Neural crest cell (in vitro differentiated cells): ENCODE measurements at places on chromosomes 1 and 21. TPM values are rescaled to one million over a fixed set of nuclear protein-coding genes. Genes with fewer than 3 reads are reported as not detected.
A peak's percentile ranks its signal among the peaks of the same experiment; 100 is the strongest.

DNA sequence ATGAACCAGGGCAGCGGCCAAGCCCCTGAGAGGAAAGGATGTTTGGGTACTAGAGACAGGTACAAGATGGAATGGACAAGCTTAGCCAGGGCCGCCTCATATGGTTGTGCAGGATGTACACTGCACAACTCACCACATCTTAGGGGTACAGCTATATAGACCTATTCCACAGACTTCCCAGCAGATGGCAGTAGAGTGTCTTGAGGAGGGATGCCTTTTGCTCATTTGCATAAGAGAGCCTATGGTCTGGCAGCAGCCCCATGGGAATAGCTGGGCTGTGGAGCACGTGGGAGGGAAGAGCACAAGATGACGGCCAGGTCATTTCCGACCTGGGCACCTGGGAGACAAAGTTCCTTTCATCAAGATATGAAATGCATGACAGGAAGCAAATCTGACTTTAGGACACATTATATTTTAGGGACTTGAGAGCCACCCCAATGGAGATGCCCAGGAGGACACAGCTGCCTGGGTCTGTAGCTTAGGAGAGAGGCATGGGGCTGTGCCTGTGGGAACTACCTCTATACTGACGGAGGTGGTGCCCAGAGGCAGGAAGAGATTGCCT lies 215.5 kb downstream of the KCNJ6 start:
- DNase-seq = peak; percentile 60
- H3K36me3 ChIP-seq = no peaks in the 10 kb centered on the region
- peaks cover 29% of the 10 kb centered on the region for H3K27me3 ChIP-seq
- H3K4me1 ChIP-seq = no peaks in the 10 kb centered on the region
- no peak overlapping the region for H3K27ac ChIP-seq

Gene AMY1A
- total RNA-seq = not detected in 2 replicates

DNA sequence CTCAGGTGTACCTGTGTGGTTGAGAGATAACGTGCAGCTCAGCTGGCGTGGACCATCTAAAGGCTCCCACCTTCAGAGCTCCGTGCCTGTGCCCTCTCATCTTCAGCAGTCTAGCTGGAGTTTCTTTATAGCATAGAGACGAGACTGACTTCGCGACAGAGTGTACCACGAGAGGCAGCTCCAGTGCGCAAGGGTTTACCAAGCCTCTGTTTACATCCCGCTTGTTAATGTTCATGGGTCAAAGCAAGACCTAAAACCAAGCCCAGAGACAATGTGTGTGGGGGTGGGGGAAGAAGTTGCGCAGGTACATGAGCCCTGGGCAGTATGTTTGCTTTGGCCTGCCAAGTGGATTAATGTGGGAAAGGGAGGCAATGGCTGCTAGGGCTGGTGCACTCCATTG lies 15.6 kb downstream of the RHOU start:
- H3K27ac ChIP-seq = no peak overlapping the region
- peaks cover 5% of the 10 kb centered on the region for H3K36me3 ChIP-seq
- no peak overlapping the region for H3K4me3 ChIP-seq
- no peak for DNase-seq

- peaks cover 6% of the 10 kb centered on the region for H3K36me3 ChIP-seq
- no peak for DNase-seq
- H3K27me3 ChIP-seq = no peaks in the 10 kb centered on the region
- no peaks in the 10 kb centered on the region for H3K4me1 ChIP-seq
- H3K27ac ChIP-seq = no peak overlapping the region
- H3K4me3 ChIP-seq = no peak overlapping the region
Observed at GRCh38 chr1:160236806-160237205, 25.5 kb downstream of the DCAF8 start.

GRCh38 chr1:104195395-104195794 lies 445.7 kb downstream of the AMY1C start:
- H3K27me3 ChIP-seq = no peaks in the 10 kb centered on the region
- peaks cover 5% of the 10 kb centered on the region for H3K4me1 ChIP-seq
- no peak overlapping the region for H3K4me3 ChIP-seq
- H3K27ac ChIP-seq = no peak overlapping the region
- no peak for DNase-seq

Gene CDC14A
- 15.7 and 16.6 TPM in 2 replicates for total RNA-seq

DNA sequence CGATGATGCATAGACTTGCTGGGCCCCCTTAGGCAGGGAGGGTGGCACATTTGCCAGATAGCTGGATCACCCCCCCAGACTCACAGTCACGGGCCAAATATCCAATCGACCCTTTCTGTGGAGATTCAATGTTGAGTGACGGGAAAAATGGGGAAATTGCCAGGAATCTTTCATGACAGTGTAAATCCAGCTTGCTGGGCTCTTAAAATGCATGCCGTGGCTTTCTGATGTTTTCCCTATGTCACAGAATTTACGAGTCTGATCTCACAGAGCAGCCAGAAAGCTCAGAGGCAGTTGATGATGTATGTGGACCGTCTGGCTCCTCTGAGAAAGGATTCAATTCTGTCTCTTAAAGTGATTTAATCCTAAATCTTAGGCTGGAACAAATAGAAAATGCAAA lies 150.1 kb upstream of the ZNF644 start:
- H3K27me3 ChIP-seq = peaks cover 2% of the 10 kb centered on the region
- H3K36me3 ChIP-seq = no peaks in the 10 kb centered on the region
- no peak overlapping the region for H3K27ac ChIP-seq
- no peak for DNase-seq
- peaks cover 9% of the 10 kb centered on the region for H3K4me1 ChIP-seq

Gene HSD3B1
- total RNA-seq = not detected in 2 replicates

DNA sequence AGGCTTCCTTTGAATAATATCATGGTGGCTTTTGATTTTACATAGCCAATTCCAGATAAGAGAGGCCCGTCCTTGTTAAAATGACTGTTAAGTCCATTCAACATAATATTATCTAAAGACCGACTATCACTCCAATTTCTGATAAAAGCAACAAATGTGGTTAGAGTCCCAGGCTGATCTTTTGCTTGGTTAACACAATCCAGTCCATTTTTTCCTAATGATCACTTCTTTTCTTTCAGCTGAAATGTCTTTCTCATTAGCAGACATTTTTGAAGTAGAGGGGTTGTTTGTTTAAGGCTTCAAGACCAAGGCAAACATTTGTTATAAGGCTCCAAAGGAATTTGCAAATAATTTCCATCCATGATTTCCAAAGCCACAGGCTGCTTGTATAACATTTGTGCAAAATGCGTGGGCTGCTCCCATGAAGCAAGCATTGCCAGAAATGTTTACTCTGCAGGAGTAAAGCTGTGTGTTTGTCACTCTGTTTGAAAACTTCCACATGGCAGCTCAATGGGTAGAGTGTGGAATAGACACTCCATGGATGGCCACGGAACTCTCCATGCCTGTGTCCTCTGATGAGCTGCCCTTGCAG lies 111.5 kb downstream of the PSMG1 start:
- no peak for DNase-seq
- no peak overlapping the region for H3K4me3 ChIP-seq
- peaks cover 7% of the 10 kb centered on the region for H3K27me3 ChIP-seq
- H3K27ac ChIP-seq = no peak overlapping the region
- peaks cover 3% of the 10 kb centered on the region for H3K36me3 ChIP-seq
- peaks cover 13% of the 10 kb centered on the region for H3K4me1 ChIP-seq

GRCh38 chr1:9836632-9836960 lies 12.8 kb upstream of the CLSTN1 start:
- H3K4me1 ChIP-seq = peaks cover 32% of the 10 kb centered on the region
- no peak overlapping the region for H3K4me3 ChIP-seq
- no peak overlapping the region for H3K27ac ChIP-seq
- no peak for DNase-seq
- no peaks in the 10 kb centered on the region for H3K27me3 ChIP-seq

Gene MAP7D1
- 165 and 166 TPM in 2 replicates for total RNA-seq

Gene METTL18
- 10.0 and 12.3 TPM in 2 replicates for total RNA-seq

GRCh38 chr1:44243782-44244495 lies 30.7 kb downstream of the DMAP1 start:
- H3K27ac ChIP-seq = no peak overlapping the region
- peaks cover 75% of the 10 kb centered on the region for H3K4me1 ChIP-seq
- no peaks in the 10 kb centered on the region for H3K36me3 ChIP-seq

Gene DNMT3L
- not detected in 2 replicates for total RNA-seq

- DNase-seq = no peak
- no peak overlapping the region for H3K27ac ChIP-seq
- H3K27me3 ChIP-seq = peaks cover 14% of the 10 kb centered on the region
- peaks cover 9% of the 10 kb centered on the region for H3K4me1 ChIP-seq
Observed at GRCh38 chr21:40967771-40968170, 120.8 kb upstream of the DSCAM start.

DNA sequence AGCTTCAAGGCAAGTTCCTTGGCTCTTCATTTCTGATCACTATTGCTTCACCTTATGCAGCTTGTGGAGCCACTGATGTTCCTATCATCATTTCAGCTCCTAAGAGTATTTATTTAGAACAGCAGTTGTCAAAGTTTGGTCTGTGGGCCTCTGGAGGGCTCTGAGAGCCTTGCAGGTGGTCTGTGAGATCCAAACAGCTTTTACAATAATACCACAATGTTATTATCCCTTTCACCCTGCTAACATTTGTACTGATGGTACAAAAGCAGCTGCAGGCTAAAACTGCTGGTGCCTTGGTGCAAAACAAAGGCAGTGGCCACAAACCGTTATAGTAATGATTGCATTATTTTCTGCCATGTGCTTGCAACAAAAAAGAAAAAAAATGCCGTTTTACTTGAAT lies 33.8 kb downstream of the PATJ start:
- DNase-seq = no peak
- H3K27ac ChIP-seq = no peak overlapping the region
- H3K27me3 ChIP-seq = no peaks in the 10 kb centered on the region
- no peak overlapping the region for H3K4me3 ChIP-seq

GRCh38 chr1:106406114-106406513 lies 650.4 kb upstream of the PRMT6 start:
- no peak overlapping the region for H3K27ac ChIP-seq
- H3K27me3 ChIP-seq = no peaks in the 10 kb centered on the region
- no peak for DNase-seq
- H3K4me1 ChIP-seq = no peaks in the 10 kb centered on the region
- H3K36me3 ChIP-seq = no peaks in the 10 kb centered on the region

Gene SLC30A10
- 0.63 and 0.73 TPM in 2 replicates for total RNA-seq

Gene SLC2A5
- total RNA-seq = not detected in 2 replicates

DNA sequence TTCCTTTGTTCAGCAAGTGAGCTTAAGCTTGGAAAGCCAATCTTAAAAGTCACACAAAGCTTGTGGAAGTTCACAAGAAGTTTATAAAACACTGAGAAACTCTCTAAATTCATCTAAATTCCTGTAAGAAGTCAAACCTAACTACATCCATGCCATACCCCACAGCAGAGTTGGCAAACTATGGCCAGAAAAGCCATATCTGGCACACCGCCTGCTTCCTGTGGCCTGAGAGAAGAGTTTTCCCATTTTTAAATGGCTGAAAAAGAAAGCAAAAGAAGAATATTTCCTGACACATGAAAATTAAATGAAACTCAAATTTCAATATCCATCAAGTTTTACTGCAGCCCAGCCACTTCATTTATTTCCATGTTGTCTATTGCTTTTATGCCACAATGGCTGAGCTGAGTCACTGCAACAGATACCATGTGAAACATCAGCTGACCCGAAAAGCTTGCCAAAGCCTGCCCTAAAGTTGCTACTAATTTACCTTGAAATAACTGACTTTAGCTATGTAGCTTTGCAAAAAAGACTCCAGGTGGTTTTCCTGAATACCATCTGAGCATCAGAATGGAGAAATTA lies 237.1 kb downstream of the SLC45A1 start:
- H3K4me3 ChIP-seq = no peak overlapping the region
- H3K27ac ChIP-seq = no peak overlapping the region
- DNase-seq = no peak
- no peaks in the 10 kb centered on the region for H3K27me3 ChIP-seq
- H3K36me3 ChIP-seq = peaks cover 10% of the 10 kb centered on the region

Gene AK4
- 10.5 and 12.0 TPM in 2 replicates for total RNA-seq

DNA sequence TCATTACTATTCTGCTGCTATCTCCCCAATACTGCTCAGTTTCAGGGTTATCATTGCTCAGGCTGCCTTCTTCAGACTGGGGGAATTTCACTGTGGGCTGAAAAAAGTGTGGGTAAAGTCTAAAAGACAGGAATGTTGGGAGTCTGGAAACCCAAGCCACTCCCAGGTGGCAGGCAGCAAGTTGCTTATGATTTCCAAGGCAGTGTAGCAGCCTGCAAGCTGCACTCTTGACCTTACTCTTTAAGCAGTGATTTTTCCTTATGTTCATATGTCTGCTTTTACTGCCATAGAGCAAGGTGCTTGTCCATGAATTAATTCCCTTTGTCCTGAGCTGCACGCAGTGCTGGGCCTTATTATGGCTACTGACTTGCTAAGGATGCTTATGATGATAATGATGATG lies 53.1 kb downstream of the PHC2 start:
- DNase-seq = no peak
- H3K4me3 ChIP-seq = no peak overlapping the region
- H3K27me3 ChIP-seq = peaks cover 4% of the 10 kb centered on the region

Gene CD1B
- total RNA-seq = not detected in 2 replicates

Gene SMG5
- total RNA-seq = 116 and 122 TPM in 2 replicates

GRCh38 chr1:183138301-183138700 lies 47.8 kb upstream of the LAMC2 start:
- peaks cover 23% of the 10 kb centered on the region for H3K36me3 ChIP-seq
- no peak for DNase-seq
- H3K27me3 ChIP-seq = no peaks in the 10 kb centered on the region

DNA sequence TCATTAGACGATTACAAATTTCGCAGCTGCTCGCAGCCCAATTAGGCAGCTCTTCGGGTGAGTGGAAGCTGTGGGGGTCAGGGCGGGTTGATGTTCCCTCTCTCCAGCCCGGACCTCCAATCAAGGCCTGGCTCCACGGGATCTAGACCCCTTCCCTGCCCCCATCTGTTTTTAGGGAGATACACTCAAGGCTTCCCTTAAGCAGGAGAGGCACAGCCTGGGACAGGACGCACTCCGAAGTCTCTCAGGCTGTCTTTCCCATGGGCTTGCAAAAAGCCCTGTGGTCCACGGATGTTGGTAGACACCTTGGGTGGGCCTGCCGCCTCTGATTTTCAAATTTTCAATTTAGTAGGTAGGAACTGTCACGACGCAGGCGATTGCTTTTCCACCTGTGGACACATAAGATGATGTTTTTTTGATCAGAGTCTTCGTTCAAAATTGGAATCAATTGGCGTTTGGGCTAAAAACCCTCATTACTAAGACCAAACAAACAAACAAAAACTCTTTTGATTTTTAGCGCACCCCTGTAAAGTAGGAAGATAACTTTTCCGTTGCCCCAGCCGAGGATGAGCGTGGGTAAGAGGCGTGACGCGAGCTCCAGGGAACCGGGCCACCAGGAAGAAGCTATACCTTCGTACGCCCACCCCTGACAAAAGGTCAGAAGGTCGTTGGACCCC lies 2.5 kb upstream of the LHX8 start:
- H3K4me1 ChIP-seq = peaks cover 41% of the 10 kb centered on the region
- H3K36me3 ChIP-seq = peaks cover 5% of the 10 kb centered on the region
- peaks cover 100% of the 10 kb centered on the region for H3K27me3 ChIP-seq
- H3K27ac ChIP-seq = no peak overlapping the region

GRCh38 chr1:12348113-12348512 lies 118.3 kb downstream of the VPS13D start:
- DNase-seq = no peak
- H3K36me3 ChIP-seq = peaks cover 51% of the 10 kb centered on the region
- no peak overlapping the region for H3K4me3 ChIP-seq
- no peaks in the 10 kb centered on the region for H3K27me3 ChIP-seq
- H3K4me1 ChIP-seq = no peaks in the 10 kb centered on the region
- H3K27ac ChIP-seq = no peak overlapping the region

Gene FMN2
- total RNA-seq = 13.2 and 16.6 TPM in 2 replicates

GRCh38 chr1:168392958-168393549 lies 112.4 kb downstream of the TBX19 start:
- H3K36me3 ChIP-seq = no peaks in the 10 kb centered on the region
- peaks cover under 1% of the 10 kb centered on the region for H3K4me1 ChIP-seq
- no peak overlapping the region for H3K4me3 ChIP-seq
- peaks cover 2% of the 10 kb centered on the region for H3K27me3 ChIP-seq
- no peak for DNase-seq
